Endodermal cell (in vitro differentiated cells): ENCODE measurements at places on chromosomes 3 and 15. TPM values are rescaled to one million over a fixed set of nuclear protein-coding genes. Genes with fewer than 3 reads are reported as not detected.

TMEM266 gene
- total RNA-seq = 2.0 to 2.7 TPM (median 2.2 TPM) in 3 replicates

FANCD2OS gene
- total RNA-seq = not detected in 3 replicates

EPHA3 gene
- total RNA-seq = 0.15 and 0.29 TPM in 2 replicates

CLDN18 gene
- 0.15 to 0.75 TPM (median 0.27 TPM) in 3 replicates for total RNA-seq

GP5 gene
- 0.09 TPM in 1 of 2 replicates, not detected in the other for total RNA-seq

SCN11A gene
- total RNA-seq = 0.35 to 0.40 TPM (median 0.36 TPM) in 3 replicates

CD86 gene
- not detected in 3 replicates for total RNA-seq

WDR93 gene
- total RNA-seq = 0.24 to 0.40 TPM (median 0.36 TPM) in 3 replicates

ZCWPW2 gene
- total RNA-seq = 0.82 to 1.6 TPM (median 0.89 TPM) in 3 replicates

CYP1A2 gene
- total RNA-seq = not detected in 2 replicates

CFAP161 gene
- total RNA-seq = not detected in 2 replicates

DNA sequence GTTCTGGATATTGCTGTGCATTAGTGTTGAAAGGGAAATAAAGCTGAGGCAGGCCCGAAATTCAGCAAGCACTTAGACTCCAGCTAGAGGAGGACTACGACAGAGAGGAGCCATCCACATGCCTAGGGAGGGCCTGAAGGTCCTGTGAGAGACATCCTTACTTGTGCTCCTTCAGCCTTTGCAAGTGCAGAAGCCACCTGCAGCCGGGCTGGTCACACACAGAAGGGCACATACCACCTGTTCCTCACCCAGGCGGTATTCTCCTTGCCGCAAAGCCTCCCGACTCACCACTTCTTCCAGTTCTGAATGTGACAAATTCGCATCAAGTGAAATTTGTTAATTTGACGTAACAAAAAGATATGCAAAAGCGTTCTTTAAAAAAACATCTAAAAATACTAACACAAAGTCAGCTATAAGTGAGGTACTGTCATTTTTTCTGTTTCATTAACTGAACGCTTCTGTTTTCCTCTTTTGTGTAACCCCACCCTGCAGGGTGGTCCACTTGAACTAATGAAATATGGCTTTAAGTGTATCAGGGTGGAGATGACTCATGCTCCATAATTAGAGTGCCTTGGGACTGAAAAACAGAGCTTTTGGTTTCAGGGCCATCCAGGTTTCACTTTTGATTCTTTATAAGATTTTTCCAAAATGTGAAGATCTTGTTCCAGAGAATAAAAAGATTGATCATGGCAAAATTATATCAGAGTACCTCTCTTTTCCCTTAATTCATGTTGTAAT, 467.9 kb upstream of the ATP11B start:
- no peak for DNase-seq

DNA sequence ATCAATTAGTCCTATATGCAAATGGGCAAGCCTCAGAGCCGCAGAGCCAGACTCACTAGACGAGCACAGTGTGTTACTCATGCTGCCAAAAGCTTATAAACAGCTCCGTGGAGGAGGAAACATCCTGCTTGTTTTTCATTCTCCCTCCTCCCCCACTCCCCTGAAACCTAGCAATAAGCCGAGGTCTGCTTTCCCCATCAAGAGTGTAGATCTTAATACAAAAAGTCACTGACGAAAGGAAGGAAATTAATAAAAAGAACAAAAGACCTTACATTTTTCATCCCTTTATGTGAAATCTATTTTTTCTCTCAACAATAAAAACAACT, 88.5 kb downstream of the XXYLT1 start:
- DNase-seq = no peak

DNA sequence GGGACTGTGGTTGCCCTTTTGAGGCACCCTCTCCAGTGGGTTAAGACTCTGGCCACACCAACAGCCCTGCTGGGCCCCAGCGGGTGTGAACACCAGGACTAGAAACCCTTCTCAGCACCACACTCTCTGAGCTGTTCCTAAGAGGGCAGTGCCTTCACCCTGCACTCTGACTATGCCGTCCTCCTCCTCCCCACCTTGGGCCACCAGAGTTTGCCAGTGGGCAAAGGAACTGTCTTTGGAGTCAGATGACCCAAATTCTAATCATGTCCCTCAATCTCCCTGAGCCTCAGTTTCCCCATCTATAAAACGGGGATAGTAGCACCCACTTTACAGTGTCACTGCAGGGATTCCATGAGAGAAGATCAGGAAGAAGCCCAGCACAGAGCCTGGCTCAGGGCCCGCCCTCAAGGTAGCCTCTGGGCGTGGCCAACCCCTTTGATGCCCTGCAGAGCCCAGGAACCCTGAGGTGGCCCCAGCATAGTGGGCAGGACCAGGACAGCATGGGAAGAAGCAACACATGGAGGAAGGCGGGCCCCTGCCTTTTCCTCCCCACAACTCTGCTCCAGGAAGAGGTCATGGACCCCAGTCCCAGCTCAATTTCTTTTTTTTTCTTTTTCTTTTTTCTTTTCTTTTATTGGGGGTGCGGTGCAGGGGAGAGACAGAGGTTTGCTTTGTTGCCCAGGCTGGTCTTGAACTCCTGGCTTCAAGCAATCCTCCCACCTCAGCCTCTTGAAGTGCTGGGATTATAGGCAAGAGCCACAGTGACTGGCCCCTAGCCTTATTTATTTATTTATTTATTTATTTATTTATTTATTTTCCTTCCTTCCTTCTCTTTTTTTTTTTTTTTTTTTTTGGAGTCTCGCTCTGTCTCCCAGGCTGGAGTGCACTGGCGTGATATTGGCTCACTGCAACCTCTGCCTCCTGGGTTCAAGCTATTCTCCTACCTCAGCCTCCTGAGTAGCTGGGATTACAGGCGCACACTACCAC, 115.7 kb upstream of the LINGO1 start:
- no peak for DNase-seq

GRCh38 chr3:169379496-169380090, 283.9 kb downstream of the MECOM start:
- no peak for DNase-seq

- no peak for DNase-seq
These were observed 724.9 kb upstream of the ARRDC4 start for GRCh38 chr15:97235611-97235985.

DNA sequence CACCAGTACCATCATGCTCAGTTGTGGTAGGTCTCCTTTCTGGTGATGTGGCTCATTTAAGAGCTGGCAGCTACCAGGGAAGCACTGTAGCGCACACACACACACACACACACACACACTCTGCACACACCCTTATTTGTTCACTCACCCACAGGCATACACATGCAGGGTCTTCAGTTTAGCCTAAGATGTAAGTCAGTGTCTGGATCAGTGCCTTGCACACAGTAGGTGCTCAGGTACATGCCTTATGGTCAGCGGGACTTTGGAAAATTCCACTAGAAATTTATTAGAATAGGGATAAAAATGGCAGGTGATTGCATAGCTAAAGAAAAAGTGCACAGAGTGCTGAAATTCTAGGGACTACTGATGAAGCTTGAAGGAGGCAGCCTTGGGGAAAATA, 23.6 kb downstream of the XYLB start:
- DNase-seq = no peak

- no peak for DNase-seq
These were observed 204.8 kb upstream of the IGF1R start for GRCh38 chr15:98443526-98443925.

- DNase-seq = no peak
These were observed 28.2 kb downstream of the ZNF662 start for GRCh38 chr3:42934111-42934510.

DNA sequence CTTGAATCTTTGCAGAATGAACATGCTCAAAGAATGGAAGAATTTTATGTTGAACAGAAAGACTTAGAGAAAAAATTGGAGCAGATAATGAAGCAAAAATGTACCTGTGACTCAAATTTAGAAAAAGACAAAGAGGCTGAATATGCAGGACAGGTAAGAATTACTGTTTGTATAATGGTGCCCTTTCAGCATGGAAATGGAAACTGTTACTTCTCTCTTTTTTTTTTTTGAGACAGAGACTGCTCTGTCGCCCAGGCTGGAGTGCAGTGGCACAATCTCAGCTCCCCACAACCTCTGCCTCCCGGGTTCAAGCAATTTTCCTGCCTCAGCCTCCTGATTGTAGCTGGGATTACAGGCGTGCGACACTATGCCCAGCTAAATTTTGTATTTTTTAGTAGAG, 27.6 kb upstream of the CLDN11 start:
- no peak for DNase-seq

- no peak for DNase-seq
These were observed 2.7 kb downstream of the MSL2 start for GRCh38 chr3:136193278-136194054.

GRCh38 chr15:49758856-49759255, 138.0 kb downstream of the DTWD1 start:
- DNase-seq = no peak

DNA sequence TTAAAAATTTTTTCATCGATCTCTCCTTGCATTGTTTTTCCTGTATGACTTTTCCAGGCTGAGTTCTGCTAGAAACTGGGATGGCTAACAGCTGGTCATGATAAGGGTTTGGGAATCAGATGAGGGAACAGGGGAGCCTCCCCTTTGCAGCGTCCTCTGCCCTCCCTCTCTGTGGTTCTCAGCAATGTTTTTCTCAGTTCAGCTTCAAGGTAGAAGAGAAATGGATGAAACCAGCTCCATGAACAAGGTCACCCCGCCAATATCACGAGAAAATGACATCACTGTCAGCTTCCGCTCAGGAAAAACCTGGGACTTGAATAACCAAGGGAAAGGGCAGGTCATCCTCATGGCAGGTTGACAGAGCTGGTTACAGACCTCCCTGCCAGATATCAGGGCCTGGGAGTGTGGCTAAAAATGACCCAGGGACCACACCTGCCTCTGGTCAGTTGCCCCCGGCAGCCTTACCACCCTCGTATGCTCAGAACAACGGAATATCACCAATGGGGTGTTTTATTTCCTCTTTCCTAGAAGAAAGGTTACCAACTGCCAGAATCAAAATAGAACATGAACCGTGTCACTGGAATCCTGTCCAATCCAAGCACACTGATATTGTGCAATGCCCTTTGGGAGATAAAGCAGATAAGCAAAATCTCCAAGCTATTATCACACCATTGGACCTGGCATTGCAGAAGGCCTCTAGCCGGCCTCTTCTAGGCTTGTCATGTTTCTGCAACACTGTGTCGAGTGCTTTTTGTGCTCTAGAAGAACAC, 26.1 kb downstream of the LSM3 start:
- no peak for DNase-seq

GRCh38 chr3:77338195-77338594, 298.3 kb downstream of the ROBO2 start:
- DNase-seq = no peak

DNA sequence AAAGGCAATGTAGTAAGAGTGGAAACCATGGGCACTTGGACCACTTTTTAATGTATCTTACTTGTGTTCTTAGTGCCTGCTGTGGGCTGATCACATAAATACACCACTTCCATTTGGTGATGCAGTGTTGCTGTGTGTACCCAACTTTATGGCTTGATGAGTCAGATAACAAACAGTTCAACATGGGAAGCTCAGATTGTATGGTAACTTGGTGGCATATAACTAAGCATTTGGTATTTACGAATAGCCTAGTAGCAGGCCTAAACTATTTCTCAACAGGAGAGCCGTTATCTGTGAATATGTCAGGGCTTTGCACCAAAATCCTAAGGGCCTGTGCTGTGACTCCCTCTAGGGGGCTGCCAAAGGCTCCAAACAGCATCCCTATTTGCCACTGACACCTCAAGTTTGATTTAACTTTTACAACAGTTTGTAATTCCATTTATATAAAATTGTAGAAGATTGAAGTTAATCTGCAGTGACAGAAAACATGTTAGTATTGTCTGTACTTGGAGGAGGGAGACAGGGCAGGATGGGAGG, 640.4 kb upstream of the CADM2 start:
- peak; percentile 71 for DNase-seq

- DNase-seq = no peak
These were observed 12.6 kb downstream of the PAQR5 start for GRCh38 chr15:69311319-69311721.

DNA sequence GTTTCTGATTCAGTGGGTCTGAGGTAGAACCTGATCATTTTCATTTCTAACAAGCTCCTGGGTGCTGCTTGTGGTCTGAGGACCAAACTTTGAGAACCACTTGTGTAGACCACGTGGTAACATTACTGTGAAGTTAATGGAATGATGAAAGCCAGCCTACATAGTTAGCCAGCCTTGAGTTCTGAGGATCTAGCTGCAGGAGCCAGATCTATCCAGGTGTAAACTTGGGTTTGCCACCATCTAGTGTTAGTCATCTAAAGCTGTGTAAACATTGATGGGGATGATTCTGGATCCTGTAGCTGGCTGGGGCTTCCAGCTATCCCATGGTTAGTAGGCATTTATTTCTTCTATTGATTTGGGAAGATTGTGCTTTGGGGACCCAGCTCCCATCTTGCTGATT, 170.0 kb downstream of the TMEM108 start:
- DNase-seq = no peak

DNA sequence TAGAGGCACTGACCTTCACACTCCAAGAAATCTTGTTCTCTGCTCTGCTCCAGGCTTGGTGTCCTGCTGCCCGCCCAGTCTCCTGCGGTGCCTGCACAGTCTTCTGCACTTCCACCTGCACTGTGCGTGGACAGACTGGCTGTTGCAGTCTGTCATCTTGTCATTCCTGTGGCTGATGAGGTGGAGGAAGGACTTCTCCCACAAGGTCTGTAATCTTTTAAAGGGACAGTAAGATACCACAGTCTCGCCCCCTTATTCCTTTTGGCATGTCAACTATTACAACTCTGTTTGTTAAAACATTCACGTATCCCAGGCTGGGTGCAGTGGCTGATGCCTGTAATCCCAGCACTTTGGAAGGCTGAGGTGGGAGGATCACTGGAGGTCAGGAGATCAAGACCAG, 54.1 kb upstream of the IGF2BP2 start:
- DNase-seq = no peak

GRCh38 chr3:122533931-122534334, 19.2 kb upstream of the KPNA1 start:
- peak; percentile 61 for DNase-seq

DNA sequence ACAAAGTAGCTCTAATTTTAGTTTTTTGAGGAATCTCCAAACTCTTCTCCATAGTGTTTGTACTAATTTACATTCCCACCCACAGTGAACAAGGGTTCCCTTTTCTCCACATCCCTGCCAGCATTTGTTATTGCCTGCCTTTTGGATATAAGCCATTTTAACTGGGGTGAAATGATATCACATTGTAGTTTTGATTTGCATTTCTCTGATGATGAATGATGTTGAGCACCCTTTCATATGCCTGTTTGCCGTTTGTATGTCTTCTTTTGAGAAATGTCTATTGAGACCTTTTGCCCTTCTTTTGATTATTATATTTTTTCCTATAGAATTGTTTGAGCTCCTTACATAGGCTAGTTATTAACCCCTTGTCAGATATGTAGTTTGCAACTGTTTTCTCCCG, 239.9 kb upstream of the TPM1 start:
- no peak for DNase-seq

- DNase-seq = no peak
These were observed 70.0 kb upstream of the CBLB start for GRCh38 chr3:105938806-105939205.
